SW480 (cell line): ENCODE measurements at places on chromosomes 12 and 14.

DNA sequence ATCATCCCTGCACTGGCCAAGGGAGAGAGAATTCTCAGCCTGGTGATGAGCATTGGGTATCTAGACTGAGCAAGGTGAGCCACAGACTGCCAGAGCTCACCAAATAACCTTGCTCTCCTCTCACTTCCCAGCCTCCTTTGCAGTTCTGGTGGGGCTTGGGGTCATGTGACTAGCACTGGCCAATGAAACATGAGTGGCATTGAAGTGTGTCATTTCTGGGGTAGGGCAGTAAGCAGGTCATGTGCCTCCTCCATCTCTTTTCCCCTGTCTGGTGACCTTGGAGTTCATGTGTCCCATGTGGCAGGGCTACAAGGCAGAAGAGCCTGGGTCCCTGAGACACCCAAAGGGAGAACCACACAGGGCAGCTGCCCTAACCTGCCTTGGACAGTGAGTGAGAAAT is 3.6 kb upstream of the KRT72 start:
- DNase-seq, result peak; percentile 33

DNA sequence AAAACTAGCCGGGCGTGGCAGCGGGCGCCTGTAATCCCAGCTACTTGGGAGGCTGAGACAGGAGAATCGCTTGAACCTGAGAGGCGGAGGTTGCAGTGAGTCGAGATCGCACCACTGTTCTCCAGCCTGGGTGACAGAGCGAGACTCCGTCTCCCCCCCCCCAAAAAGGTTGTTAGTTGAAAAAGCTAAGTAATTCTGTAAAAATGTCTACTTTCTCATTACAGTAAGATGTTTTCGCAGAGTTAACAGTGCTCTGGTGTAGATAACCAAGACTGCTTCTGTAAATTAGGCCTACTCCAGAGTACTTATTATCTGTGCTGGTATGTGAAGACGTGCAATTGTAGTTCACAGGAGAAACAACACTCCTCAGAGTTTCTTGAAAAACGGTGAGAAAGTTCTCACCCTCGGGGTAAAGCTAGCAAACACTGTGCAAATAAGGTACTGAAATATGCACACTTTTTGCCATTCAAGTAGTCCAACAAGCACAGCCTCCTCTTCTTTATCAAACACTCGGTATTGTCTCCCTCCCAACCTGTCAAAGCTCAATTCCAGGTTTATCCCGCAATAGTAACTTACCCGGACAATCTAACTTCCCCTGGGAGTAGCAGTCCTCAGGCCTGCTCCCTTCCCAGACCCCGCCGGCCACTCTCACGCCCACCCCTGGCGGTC is 974 bp downstream of the BTBD7 start:
- peak; percentile 38 for DNase-seq

DNA sequence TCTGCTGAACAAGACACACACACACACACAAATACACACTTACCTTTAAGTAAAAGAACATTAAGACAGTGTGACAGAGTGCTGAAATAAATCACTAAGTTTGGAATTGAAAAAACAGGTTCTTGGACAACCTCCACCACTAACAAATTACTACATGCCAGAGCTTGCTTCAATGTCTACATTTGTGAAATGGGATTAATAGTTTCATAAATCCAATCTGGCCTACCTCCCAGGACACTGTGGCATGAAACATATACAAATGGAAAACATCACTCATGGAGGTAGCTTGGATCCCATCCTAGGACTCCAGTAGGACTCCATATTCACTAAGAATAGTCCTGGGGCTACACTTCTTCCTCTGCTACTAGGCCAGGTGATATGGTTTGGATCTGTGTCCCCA is 8.2 kb upstream of the CCDC60 start:
- no peak for DNase-seq

- no peak for DNase-seq
These were observed 468.4 kb upstream of the FOXG1 start for GRCh38 chr14:28298156-28298555.

DNA sequence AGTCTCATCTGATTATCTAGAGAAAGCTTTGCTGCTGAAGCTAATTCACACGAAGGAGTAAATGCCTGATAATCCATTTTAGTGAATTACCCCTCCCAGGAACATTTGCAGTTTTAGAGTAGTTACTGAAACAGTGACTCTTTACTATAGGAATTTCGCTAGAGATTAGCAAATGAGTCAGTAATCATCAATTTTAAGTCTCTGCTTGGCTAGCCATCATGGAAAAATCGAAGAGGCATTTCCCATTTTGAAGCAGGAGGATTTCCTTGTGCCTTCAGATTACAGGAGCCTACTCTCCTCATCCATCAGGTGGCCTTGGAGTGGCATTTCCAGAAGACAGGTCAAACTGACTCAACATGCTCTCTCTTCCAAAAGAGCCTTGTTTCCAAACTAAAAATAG is 154.5 kb downstream of the EGLN3 start:
- no peak for DNase-seq

GRCh38 chr12:12467688-12468261 is 94.9 kb downstream of the DUSP16 start:
- peak; percentile 62 for DNase-seq

DNA sequence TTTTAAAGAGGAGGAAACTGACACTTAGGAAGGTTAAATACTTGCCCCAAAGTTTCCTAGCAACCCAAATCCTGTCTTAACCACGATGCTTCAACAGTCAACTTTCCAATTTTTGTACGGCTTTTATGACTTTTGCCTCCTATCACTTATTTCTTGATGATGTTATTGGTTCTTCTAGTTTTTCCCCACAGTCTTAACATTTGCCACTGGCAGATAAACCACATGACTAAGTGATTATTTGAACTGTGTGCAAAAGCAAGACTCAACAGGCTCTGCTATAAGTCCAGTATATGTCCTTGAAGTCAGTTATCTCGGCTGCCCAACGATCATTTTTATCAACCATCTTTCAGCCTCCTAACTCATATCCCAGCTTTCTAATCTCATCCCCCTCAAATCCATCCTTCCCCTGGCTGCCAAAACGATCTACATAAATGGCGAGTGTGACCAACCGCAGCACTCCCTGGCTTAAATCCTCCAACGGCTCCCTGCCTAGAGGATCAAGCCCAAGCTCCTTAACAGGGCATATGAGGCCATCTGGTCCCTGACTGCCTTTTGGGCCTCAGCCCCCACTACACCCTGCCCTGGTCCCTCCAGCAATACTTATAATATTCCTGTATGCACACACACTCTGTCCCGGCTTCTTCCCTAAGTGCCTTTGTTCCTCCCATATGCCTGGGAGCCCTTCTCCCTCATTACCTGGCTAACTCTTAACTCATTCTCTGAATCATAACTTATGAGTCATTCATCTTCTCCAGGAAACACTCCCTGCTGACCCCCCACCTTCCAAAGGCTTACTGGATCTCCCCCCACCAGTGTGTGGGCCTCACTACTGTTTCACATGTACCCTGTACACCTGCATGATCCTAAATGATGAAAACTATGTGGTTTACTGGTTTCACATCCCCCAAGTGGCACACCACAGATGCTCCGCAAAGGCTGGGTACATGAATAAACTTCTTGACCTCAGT is 8.8 kb downstream of the VPS37B start:
- peak; percentile 73 for DNase-seq

DNA sequence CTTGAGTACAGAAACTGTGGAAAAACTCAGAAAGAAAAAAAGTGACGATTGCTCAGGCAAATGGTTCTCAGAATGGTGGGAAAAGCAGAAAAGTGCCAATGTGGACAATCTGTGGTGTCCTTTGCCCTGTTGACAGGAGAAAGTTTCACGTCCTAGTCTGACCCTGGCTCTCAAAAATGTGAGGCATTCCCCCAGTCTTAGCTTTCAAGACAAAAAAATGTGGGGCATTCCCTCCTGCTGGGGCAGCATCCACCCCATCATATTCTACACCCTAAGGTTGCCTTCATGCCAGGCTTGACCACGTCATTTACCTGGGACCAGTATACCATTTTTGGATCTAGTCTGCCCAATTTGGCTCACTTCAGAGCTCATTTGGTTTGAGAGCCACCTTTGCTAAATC is 20.7 kb upstream of the ANAPC7 start:
- no peak for DNase-seq

DNA sequence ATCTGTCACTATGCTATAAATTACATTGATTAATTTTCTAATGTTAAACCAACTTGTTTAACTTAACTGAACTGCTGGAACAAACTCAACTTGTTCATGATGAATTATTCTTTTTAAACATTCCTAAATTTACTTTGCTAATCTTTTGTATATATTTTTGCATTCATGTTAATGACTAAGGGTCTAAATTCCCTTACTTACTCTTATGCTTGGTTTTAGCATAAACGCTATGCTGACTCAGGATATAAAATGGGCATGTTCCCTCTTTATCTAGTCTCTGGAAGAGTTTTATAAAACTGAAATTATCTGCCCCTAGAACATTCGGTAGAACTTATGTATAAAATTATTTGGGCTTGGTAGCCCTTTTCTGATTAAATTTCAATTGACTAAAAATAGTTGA is 342.8 kb upstream of the DIO2 start:
- no peak for DNase-seq

DNA sequence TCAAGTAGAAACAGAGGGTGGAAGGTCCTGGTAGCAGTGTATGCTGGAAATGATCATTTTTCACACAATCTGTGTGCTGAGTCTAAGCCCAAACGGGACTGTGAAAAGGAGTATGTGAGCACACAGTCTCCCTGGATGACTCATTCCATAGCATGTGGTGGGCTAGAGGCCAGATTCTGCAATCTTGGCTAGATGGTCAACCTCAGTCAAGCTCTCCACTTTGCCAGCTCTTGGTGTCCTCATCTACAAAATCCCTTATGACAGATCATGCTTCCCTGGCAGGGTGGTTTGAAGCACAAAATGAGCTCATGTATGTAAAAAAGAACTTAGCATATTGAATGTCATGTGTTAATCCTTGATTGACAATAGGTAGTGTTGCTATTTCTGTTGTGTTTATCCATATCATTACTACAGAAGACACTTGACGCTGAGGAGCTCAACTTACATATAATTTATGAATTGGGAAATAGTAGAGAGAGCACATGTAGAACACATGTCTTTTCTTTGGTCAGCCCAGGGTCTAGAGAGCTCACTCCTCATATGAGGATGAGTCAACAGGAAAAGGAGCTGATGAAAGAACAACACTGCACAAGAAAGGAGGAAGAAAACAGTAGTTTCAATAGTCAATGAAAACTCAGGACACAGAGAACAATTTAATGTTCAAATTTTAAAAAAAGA is 517.5 kb downstream of the BCL11B start:
- DNase-seq, result no peak

GRCh38 chr14:37591941-37592481 is 3.0 kb downstream of the FOXA1 start:
- DNase-seq, result no peak

DNA sequence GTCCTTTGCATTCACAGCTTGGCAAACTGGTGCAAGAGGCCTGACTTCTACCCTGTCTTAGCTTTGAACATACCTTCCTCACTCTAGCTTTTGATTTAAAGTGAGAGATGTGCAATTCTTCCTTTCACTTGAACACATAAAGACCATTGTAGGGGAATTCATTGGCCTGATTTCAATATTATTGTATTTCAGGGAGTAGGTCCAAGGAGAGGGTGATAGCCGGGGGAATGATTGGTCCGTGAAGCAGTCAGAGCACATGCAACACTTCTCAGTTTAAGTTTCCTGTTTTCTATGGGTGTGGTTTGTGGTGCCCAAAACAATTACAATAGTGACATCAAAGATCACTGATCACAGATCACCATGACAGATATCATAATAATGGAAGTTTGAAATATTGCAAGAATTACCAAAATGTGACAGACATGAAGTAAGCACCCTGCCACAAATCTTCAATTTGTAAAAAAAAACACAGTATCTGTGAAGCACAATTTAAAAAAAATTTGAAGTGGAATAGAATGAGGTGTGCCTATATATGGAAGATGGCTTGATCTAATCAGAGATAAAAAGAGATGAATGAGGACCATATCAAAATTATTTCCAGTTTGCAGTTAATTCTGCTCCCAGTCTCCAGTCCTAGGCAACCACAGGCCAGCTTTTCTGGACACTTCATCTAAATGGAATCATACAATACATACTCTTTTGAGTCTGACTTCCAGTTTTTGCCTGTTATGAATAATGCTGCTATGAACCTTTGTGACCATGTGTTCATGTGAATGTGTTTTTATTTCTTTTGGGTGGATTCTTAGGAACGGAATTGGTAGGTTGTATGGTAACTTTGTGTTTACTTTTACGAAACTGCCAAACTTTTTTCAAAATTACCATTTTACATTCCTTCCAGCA is 23.2 kb downstream of the BORCS5 start:
- peak; percentile 32 for DNase-seq

DNA sequence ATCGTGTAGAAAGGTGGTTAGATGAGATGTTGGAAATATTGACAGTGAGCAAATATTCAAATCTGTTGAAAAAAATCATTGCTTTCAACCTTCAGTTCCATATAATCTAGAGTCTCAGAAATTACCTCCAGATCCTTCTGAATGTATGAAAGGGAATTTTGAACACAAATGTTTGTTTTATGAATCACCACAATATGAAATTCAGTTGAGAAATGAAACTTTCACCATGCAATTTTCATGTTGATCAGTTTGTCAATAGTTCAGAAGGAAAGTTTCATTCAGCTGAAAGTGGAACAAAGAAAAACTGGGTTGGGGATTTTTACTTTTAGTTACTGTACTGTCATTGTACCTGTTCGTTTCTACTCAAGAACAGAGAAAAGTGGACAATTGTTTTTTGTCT is 953.6 kb downstream of the SLC6A15 start:
- no peak for DNase-seq

GRCh38 chr12:80580254-80580653 is 127.2 kb upstream of the MYF6 start:
- no peak for DNase-seq

DNA sequence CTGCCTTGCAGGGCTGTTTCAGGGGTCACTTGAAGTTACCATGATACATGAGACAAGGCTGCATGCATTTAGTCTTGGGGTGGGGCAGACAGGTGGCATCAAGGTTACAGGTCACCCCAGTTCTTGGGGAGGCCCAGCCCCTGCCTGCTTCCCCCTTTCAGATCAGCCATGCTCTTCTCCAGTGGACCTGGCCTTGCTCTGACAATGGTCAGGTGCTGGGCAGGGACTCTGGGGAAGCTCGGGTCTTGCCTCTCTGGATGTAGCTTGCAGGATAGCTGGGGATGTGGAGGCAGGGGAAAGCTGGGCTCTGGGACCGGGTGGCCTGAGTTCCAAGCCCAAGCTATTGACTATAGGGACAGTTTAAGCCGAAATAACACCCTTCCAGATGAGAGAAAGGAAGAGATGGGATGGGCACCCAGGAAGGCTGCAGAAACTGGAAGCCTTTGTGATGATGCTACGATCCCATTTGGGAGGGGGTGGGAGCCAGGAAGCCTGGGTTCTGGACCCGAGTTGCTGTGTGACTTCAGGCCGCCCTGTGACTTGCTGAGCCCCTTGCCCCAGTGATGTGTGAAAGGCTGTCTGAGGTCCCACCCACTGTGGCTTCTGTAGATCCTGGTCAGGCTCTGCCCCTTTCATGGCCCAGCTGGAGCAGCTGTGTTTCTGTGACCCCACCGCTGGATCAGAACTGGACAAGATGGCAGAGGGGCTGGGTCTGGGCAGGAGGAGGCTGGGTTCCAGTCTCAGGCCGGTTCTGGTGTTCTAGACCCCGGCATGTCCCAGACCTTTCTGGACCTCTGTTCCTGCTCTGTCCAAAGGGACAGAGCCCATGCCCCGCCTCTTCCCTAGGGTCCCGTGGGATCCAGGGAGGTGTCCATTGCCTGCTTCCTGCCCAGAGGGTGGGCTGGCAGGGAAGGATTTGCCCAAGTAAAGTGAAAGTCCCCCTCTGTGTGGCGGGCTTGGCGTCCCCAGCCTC is 2.1 kb downstream of the TNFAIP2 start:
- no peak for DNase-seq

GRCh38 chr14:89397569-89398230 is 19.3 kb downstream of the FOXN3 start:
- DNase-seq, result no peak
